ENCODE measurements at places on chromosomes 1 and 21. TPM values are rescaled to one million over a fixed set of nuclear protein-coding genes. Genes with fewer than 3 reads are reported as not detected.
A peak's percentile ranks its signal among the peaks of the same experiment; 100 is the strongest.

- DNase-seq: no peak
These were observed 49.9 kb upstream of the ITPKB start for GRCh38 chr1:226788965-226789364.

GPX7 gene
- total RNA-seq: 44.7 TPM

- DNase-seq: peak; percentile 62
These were observed 1.1 kb downstream of the TTC3 start for GRCh38 chr21:37074197-37074510.

- no peak for DNase-seq
These were observed 753 bp downstream of the C1orf210 start for GRCh38 chr1:43284546-43285110.

DNA sequence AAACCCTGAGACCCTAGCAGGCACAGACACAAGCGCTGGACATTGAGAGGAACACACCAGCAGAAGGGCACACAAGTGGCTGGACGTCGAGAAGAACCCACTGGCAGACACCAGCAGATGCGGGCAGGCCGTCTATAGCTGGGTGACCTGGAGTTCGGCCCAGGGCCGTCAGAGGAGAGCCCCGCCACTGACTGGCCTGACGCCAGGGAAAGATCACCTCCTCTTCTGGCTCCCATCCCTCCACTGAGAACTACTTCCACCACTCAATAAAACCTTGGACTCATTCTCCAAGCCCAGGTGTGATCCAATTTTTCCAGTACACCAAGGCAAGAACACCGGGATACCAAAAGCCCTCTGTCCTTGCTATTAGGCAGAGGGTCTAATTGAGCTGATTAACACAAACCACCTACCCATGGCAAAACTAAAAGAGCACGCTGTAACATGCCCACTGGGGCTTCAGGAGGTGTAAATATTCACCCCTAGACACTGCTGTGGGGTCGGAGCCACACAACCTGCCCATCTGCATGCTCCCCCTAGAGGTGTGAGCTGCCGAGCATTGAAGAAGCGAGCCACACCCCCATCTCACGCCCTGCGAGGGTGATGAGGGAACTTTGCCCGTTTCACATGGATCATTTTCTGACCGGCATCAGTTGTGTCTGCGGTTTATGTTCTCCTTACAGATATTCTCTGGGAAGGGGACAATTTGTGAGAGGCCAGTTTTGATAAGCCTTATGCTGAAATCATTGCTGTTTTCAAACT lies 104.8 kb downstream of the HLX start:
- DNase-seq: no peak

DNA sequence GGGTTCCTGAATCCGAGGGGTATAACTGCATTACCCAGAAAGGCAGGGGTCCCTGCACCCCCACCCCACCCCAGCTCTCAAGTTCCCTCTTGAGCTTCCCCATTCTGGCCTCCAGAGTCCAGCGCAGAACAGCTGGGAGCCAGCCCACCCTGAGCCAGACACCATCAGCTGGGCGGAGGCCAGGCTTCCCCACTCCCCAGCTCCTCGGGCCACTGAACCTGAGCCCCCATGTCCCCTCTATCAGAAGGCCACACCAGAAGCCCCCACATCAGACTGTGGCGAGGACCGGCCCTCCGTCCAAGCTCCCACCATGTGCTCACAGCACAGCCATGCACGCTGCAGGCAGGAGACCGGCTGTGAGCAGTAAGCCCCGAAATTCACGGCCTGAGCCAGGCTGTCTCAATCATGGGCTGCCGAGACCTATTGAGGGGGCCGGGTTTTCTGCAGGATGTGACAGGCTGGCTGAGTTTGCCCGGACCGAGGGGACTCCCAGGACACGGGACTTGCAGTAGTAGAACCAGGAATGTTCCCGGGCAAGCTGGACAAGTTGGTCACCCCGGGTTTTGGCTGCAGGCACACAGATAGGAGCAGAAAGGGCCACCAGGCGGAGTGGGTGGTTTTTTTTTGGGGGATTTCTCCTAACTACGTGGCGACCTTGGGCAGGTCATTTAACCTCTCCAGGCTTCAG lies 25.5 kb upstream of the TNFRSF1B start:
- DNase-seq: no peak
